ENCODE measurements at places on chromosomes 5 and 9. TPM values are rescaled to one million over a fixed set of nuclear protein-coding genes. Genes with fewer than 3 reads are reported as not detected.

Gene LHX6
- not detected for total RNA-seq

Gene TPPP
- not detected for total RNA-seq

Gene FNBP1
- 57.9 TPM for total RNA-seq

GRCh38 chr9:123348317-123348992 is 7.5 kb upstream of the CRB2 start:
- no peak for DNase-seq

DNA sequence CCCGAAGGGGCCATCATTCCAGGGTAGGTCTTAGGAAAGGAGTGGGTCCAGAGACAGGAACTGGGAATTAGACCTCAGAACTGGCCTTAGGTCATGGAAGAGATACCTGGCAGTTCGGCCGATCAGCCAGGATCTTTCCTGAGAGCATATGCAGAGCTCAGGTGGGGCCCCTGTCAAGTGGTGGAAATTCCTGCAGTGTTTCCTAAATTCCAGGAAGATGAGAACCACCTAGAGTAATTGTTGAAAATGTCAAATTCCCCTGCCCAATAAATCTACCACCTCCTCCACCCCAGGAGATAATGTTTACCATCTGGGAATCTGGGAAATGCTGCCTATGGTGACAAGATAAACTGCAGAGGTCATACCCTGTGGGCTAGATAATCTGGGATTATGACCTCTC is 14.6 kb downstream of the TMEM171 start:
- no peak for DNase-seq

DNA sequence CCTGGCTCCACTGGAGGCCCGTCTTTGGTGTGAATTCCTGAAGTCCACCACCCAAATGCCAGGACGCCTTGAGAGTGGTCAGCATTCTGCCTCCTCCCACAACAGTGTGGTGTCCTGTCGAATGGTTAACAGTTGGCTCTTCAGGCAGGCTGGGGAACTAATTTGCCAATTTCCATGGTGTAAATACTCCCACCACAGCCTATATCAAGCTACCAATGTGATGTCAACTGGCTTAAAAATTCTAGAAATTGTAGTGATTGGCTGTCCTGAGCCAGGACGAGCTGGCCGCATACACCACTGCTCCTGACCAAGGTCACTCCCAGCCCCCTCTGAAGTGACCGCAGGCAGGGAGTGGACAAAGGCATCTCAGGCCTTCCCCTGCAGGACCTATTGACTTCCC is 11.1 kb downstream of the UNC5A start:
- no peak for DNase-seq
